ENCODE measurements at places on chromosomes 7 and 10.

DNA sequence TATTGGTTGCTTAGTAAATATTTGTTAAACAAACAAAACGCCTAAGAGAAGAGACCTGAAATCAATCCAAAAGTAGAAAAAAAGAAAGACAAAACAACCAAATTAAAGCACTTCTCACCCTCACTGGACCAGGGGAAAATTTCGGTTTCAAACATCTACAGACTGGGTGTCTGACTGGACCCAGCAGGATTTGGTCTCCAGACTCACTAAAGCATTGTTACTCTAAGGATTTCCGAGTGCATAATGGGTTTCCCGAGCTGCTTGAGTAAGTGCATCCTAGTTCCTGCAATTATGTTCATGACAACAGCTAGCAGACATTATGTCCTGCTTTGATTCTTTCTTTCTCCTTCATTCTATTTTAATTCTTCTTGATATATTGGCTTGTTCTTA, 51.8 kb upstream of the FAM3C start:
- no peak for DNase-seq

DNA sequence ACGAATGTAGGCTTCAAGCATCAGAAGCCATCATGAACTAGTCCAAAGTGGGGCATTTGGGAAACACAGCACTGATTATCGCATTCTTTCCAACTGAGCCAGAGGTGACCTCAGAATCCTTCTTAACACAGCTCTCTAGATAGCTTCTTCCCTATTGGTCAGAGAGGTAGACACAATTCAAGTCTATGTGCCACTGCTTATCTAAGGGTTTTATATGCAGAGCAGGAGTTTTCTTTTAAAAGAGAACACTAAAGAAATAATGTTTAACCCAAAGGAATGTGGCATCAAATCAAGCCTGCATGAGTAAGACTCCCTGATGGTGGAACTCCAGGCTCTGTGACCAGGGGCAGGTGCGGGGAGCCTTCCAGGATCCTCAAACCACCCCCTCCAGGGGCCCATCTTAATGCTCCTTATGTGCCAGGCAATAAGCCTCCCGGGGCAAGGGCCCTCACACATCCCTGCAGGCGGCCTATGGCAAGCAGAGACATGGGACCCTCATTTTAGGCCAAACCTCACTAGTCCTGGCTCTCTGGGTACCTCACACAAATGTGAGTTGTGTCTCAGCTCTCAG, 13.8 kb downstream of the HSPA12A start:
- no peak for DNase-seq

- DNase-seq = no peak
Measured at GRCh38 chr7:87475359-87476178, at the start of gene ABCB4. TSS of gene ABCB4 (minus strand) at chr7:87475680. CDS start at chr7:87475465, 215 bp downstream.

- DNase-seq = no peak
Measured at GRCh38 chr10:95543459-95543858, 17.7 kb downstream of the SORBS1 start.

DNA sequence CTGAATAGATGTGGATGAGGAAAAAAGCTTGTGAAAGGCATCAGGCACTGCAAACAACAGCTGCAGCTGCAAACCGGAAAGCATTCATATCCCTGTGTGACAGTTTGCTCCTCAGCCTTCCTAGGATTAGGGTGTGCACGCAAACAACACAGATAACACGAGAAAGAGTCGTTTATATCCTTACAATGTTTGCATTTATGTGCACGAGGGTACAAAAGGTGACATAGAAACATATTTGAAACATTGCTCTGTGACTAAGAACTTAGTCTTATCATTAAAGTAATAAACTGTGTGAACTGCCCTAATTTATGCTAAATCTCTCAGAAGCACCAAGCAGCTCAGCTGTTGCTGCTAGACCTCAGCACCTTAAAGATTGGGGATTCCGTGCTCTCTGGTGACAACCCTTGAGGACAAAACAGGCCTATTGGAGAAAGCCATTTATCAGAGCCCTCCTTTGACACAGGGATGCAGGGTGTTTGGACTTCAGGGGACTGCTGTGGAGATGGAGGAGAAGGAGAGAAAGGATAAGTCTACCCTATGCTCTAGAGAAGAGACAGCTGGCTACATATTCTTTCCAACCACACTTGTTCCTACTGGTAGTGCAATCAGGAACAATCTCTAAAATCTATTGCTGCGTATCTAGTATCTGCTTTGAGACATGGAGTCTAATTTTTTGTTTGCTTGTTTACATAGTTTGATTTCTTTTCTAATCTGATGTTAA, 176.2 kb downstream of the GNAT3 start:
- no peak for DNase-seq

DNA sequence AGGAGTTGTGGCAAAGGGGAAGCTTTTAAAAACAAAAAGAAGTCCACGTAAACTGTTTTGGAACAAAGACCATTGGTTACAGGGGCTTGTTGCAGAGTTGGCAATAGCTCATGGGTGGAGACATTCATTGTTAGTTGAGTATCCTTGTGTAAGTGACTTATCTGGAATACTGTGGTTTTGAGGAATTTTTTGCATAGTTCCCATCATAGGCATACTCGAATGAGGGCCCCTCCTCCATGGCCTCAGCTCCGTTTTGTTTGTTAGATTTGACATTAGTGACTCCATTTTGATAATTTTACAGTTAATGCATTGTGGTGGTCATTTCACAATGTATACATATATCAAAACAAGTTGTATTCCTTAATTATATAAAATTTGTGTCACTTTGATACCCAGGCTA, 12.8 kb upstream of the SMKR1 start:
- no peak for DNase-seq

GRCh38 chr7:43954524-43955228, 28.4 kb downstream of the UBE2D4 start:
- no peak for DNase-seq

- no peak for DNase-seq
Measured at GRCh38 chr10:80580638-80581468, 43.2 kb downstream of the SH2D4B start.

- DNase-seq = no peak
Measured at GRCh38 chr10:83585686-83586085, 553.6 kb upstream of the GHITM start.

DNA sequence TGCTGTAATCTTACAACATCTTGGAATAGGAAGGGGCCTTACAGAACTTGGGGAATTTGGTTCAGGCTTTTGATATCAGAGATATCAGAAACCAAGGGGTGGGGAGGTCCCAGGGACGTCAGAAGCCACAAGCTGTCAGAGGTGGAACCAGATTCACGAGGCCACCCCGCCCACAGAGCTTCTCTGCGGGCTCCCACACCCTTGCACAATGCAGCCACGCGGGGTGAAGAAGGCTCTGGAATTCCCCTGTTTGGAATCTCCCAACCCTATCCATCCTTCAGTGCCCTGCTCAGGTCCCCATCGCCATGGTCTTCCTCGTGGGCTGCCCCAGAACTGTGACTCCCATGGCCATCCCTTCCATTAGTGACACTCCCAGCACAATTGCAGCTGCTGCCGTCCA, 247.1 kb upstream of the SHH start:
- no peak for DNase-seq

- DNase-seq = no peak
Measured at GRCh38 chr7:125255810-125256209, 326.2 kb upstream of the POT1 start.

DNA sequence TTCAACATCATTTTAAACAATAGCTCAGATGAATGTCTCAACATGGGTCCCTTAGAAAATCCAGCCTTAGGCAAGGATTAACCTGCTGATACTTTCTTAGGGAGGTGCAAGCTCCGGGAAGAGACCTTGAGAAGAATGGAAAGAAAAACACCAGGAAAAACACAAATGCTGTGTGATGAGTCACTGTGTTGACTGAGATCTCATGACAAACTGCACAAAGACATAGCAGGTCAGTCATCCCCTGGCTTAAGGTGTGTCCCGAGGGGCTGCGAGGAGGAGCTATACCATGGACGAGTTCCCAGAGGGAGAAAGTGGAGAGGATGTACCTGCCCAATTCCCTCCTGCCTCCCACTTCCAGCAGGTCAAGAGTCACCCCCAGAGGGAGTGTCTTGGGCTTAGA, 98.0 kb downstream of the TEX36 start:
- no peak for DNase-seq

DNA sequence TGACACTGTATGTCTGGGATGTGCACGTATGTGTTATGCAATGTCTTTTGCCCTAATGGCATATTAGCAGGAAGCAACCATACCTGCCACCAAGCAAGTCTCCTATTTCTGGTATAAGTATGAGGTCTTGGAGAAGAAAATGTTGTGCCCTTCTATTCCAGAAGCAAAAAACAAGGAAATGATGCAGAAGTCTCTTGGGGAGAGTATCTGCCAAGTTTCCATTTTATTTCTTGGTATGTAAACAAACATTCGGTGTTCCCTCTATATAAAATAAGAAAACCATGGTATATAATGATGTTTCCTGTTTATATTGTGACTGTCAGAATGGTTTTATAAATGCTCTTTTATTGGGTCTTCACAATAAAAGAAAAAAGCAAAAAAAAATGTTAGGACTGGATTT, 19.3 kb upstream of the MYO3A start:
- no peak for DNase-seq

DNA sequence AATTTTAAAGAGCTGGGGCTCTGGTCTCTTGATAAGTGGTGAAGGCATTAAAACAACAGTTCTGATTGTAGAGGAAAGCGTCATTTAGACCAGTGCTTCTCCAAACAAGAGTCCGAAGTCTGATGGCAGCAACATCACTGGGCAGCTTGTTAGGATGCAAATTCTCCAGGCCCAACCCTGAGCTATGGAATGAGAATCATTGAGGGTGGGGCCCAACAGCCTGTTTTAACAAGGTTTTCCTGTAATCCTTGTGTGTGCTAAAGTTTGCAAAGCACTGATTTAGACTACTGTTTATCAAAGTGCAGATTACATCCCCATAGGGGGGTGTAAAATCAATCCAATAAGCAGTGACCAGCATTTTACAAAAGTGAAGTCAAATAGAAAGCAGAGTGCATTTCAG, 2.6 kb upstream of the ZNRF2 start:
- DNase-seq = no peak

DNA sequence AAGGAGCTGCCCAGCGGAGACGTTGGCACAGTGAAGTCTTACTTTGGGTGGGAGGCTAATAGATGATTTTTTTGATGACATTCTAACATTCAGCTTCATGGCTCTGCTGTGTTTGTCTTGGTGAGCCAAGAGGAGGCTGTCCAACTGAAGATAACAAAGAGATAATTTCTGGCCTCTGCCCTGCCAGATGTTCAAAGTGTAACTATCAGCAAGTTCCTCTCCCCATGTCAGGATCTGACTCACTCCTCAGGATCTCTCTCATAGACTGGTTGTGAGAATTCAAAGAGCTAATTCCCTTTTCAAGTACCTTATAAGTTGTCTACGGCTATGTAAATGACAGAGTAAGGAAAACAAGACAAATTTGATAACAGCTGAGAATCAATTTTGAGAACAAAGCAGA, 1340.9 kb downstream of the XPNPEP1 start:
- no peak for DNase-seq

DNA sequence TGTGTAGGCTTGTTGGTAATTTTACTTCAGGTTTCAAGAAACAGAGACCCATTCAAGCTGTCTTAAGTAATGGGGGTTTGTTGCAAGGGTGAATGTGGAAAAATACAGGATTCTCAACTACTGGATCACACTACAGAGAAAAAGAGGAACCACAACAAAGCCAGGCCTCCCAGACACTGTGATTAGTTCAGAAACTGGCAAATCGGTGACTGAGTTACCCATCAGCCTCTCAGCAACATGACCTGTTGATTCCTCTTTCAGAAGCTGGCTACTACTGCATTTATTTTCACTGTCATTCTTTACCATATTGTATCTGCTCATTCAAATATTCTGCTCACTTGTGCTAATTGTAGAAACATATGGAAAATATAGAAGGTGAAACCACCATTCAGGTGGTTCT, 16.0 kb downstream of the CCDC71L start:
- no peak for DNase-seq

DNA sequence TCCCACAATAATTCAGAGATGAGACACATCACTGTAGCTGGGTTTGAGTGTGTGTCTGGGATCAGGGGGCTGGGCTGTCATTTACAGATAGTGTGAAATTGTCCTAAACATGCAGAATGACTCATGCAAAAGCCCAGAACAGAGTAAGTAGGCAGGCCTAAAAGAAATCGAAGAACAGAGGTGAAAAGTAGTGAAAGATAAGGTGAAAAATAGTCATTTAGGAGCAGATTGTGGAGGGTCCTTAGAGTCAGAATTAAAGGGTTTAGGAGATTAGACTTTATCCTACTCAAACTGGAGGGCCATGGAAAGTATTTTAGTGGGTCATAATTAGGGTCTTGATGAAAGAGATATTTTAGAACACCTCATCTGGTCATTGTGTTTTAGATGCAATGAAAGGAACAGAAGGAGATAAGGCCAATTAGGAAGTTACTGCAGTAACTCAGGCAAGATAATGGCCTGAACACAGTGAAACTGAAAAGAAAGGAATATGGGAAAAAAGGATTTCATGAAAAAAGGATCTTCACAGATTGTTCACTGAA, 58.3 kb upstream of the NEBL start:
- DNase-seq = no peak

- DNase-seq = no peak
Measured at GRCh38 chr7:137081321-137082093, 213.1 kb downstream of the CHRM2 start.

DNA sequence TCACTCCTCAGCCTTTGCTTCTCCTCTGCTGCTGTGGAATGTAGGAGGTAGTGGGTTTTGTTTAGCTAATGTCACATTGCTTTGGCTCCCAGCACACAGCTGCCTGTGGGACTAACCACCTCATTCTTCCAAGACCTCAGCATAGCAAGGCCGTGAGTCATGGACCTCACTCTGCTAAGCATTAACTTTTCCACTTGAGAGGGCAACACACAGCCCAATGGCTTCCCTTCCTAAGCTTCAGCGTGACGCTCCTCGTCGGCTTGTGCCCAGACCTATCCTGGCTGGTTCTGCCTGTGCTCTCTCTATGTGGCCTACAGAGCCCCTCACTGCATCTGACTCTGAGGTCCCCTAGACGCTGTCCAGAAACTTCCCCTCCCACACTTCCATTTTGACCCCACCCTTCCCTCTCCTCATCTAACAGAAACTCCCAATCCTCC, 23.3 kb downstream of the MYOF start:
- no peak for DNase-seq

- no peak for DNase-seq
Measured at GRCh38 chr10:78513330-78513729, 479.7 kb downstream of the RPS24 start.

GRCh38 chr10:120042705-120043104, 150.2 kb downstream of the SEC23IP start:
- DNase-seq = no peak

DNA sequence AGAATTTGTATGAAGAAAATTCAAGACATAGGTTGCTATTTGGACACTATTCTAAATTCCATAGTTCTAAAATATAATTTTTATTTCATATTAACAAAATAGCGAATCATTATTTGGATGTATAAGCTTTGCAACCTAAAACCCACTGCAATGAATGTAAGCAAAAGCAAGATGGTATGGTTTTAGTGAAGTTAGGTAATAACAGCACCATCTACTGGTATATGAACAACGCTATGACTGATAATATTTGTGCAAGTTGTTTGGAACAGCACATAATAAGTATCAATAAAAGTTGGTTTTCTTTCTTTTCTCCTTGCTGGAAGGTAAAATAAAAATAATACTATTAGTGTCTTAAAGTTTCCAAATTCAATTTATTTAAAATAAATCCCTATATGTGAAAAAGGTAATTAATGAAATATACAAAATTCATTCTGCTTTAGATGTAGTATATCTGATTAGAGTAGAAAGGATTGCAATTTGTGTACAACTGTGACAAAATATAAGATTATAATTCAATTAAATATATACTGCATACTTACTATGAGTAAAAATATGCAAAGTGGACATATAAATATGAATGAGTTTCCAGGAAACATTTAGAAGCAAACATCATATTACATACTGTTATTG, 79.0 kb upstream of the LSM8 start:
- DNase-seq = no peak

GRCh38 chr7:127566242-127566641, 19.2 kb downstream of the GCC1 start:
- DNase-seq = no peak

All from stimulated activated CD8-positive, alpha-beta memory T cell treated with anti-CD3 and anti-CD28 coated beads, Interleukin-4, amount 100 ng/mL, for 1 hour (primary cell).